ENCODE measurements at places on chromosomes 13 and 19. TPM values are rescaled to one million over a fixed set of nuclear protein-coding genes. Genes with fewer than 3 reads are reported as not detected.

DNA sequence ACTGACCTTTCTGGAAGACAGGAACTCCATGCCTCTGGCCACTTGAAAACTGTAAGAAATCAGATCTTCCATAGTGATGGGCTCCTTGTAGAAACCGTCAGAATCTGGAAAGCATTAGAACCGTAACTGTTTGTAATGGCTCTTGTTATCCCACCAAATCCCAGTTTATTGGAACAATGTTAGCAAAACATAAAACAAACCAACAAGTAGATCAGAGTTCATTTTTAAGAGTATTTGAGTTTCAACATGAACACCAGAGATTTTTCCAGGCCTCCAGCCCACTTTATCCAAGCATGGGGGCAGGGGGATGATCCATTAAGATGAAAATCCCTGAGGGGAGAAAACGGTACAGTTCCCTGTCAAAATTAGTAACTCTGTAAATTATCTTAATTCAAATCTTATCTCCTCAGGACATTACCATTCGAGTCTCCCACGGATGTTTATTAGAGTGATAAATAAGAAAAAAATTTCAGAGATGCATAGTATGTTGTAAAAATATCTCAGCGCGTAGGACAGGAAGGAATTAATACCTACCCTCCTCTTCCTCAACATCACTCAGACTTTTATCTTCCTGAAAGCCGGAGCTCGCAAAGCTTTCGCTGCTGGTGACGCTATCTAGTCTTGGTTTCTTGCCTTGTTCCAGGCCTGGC lies 172.5 kb downstream of the FLT1 start:
- no peak for DNase-seq

- DNase-seq = no peak
Observed at GRCh38 chr13:107730813-107731212, 484.5 kb downstream of the LIG4 start.

GRCh38 chr13:61830475-61830874 lies 414.8 kb upstream of the PCDH20 start:
- DNase-seq = no peak

Gene GTF3A
- total RNA-seq = 127 TPM

Gene WDR87
- not detected for total RNA-seq

Gene GNG8
- total RNA-seq = not detected

Gene FAM216B
- not detected for total RNA-seq
